ENCODE measurements at places on chromosomes 2 and 18. TPM values are rescaled to one million over a fixed set of nuclear protein-coding genes. Genes with fewer than 3 reads are reported as not detected.

Gene FEV
- total RNA-seq, result not detected

Gene QPCT
- total RNA-seq, result 10.3 TPM

Gene HOXD4
- not detected for total RNA-seq

Gene PLGLB2
- 5.9 TPM for total RNA-seq

Gene MAP3K19
- total RNA-seq, result 1.6 TPM

Gene CFAP65
- total RNA-seq, result 0.63 TPM

Gene SMAD2
- total RNA-seq, result 77.3 TPM

Gene STARD6
- total RNA-seq, result not detected

Gene FRZB
- 14.1 TPM for total RNA-seq

Gene GPR155
- 11.6 TPM for total RNA-seq

Gene DTNA
- 69.2 TPM for total RNA-seq

Gene DOK1
- 3.8 TPM for total RNA-seq

Gene PTGR3
- total RNA-seq, result 15.0 TPM

Measured in parietal lobe (tissue), 2 donors.